H9 (cell line): ENCODE measurements at places on chromosomes 11 and 22. TPM values are rescaled to one million over a fixed set of nuclear protein-coding genes. Genes with fewer than 3 reads are reported as not detected.

Gene C11orf42
- total RNA-seq: not detected in 2 replicates

Gene OR5F1
- total RNA-seq: not detected in 2 replicates

Gene CKAP5
- total RNA-seq: 172 and 190 TPM in 2 replicates

Gene LDHA
- total RNA-seq: 717 and 720 TPM in 2 replicates

Gene LRRC74B
- total RNA-seq: not detected in 2 replicates

Gene RCOR2
- 117 and 118 TPM in 2 replicates for total RNA-seq

Gene IRAG1
- 2.4 and 3.3 TPM in 2 replicates for total RNA-seq

Gene GLYAT
- total RNA-seq: not detected in 2 replicates

Gene CATSPER1
- not detected in 2 replicates for total RNA-seq

Gene TSSC4
- 51.0 and 59.4 TPM in 2 replicates for total RNA-seq

Gene ZC3H12C
- total RNA-seq: 4.4 and 4.8 TPM in 2 replicates

Gene CAT
- 9.9 and 10.4 TPM in 2 replicates for total RNA-seq
